ENCODE measurements at places on chromosomes 7 and 10.

GRCh38 chr10:36385693-36386092 is 739.7 kb upstream of the ANKRD30A start:
- no peak for DNase-seq

DNA sequence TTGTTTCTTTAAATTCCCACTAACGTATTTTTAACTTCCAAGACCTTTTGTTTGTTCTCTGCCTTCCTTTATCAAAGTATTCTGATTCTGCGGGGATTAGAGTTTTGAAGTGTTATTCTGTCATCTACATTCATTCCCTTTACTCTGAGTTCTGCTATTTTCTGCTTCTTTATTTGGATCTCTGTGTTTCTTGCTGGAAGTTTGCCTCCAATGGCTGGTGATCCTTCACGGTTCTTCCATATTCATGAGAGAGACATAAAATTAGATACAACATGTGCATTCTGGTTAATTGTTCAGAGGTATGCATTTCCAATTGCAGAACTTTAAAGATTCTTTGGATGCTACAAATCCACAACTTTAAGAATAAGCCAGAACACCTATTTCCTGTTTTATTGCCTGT is 244.7 kb upstream of the ADARB2 start:
- no peak for DNase-seq

DNA sequence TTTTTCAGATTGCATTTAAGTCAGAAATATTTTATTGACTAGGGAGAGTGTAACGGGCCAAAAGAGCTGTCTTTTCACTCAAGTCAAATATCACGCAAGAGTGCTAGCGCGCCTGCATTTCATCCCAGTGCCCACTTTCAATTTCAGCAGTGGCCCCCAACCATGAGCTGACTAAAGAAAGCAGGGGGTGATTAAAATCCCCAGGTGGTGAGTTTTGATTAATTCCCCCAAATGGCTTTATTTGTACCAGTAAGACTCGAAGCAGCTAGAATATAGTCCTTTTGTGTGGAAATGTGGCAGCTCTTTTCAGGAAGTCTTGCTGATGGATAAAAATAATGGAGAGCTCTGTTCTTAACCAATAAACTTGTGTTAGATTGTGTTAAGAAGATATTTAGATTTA is 35.3 kb downstream of the TRUB1 start:
- no peak for DNase-seq

GRCh38 chr10:22478555-22479334 is 133.4 kb downstream of the SPAG6 start:
- DNase-seq, result no peak

DNA sequence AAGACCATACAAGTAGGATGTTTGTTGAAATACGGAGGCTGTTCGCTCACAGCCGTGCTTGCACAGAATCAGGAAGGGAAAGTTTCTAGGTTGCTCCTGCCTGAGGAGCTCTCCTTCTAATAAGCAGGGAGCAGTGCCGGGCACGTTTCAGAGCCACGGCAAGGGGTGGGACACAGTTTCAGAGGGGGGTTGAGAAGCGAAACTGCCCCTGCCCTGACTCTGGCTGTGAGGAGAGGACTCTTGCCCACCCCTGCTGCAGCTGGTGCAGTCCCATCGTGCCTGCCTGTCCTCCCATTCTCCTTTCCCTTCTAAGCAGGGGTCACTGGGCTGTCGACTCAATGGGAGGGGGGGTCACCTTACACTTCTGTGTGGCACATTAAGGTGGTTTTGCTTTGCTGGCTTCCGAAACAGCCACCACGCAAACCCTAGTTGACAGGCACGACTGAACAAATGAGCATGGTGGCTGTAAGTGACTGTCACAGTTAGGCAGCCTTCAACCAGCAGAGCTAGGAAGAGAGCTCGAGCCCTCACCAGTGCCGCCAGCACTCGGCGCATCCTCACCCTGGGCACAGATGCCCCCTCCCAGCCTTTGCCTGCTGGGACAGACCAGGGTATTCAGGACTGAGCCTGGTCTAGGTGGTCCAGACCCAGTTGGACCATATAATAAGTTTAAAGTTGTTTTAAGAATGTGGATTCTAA is 37.5 kb downstream of the ZNF467 start:
- DNase-seq, result no peak

- DNase-seq, result no peak
Measured at GRCh38 chr7:141731476-141732149, 6.5 kb upstream of the SSBP1 start.

DNA sequence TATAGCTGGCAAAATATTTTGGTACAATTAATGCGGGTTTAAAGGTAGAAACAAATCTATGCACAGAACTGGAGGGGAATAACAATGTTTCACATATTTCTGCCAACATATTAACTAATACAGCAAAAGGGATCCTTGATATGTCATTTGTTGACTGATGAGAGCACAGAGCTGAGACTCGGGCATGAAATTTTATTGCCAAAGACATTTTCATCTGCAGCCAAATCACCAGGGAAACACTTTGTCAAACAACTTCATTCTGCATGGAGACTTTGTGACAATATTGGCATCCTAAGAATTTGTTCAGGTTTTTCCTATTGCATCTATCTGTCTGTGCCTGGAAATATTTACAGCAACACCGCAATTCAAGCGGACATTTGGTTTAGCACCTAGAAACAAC is 117.8 kb upstream of the C1QL3 start:
- DNase-seq, result no peak

DNA sequence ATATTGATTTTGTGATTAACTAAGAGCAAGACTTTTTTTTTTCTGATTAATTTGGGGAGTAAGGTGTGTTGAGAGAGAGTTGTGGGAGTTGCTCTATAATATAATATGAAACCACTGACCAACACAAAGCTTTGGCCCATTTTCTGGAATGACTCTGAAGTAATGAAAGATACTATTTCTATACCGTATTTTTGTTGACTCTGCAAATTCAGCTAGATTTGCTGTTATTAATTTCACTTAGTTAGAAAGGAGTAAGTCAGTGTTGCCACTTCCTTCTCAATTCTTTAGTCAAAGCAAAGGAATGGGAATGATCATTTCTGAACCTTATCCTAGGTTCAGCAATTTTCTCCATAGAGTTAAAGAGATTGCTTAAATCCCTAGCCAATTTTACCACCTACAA is 313.0 kb upstream of the FZD1 start:
- no peak for DNase-seq

DNA sequence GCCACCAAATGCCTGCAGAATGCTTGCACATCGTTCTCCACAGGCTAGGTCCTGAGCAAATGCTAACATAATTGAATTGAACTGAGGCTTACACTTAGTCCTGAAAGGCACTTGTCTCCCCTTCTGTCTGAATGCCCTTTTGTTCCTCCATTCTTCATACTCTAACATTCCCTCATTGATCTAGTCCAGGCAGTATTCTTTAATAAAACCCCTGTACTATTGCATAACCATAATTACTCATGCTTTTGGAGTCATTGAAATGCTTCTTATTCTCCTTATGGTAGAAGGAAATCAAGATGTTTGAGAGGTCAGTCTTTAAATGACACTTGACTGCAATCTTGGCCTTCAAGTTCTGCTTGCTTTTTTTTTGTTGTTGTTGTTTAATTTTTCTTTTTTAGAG is 7.1 kb downstream of the PI4K2A start:
- no peak for DNase-seq

DNA sequence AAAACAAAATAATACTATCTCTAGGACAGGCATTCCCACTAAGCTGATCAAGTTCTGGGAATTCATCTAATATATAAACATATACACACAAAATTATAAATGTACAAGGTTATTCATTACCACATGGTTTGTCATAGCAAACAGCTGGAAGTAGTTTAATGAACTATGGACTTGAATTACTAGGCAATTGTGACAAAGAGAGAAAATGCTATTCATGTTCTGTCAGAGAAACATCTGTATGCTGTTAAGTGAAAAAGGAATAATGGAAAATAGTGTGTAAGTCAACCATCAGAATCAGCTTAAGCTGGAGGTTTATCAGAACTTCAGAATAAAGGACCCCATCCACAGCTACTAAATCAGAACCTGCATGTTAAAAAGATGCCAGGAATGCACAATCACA is 2.8 kb downstream of the ZNF248 start:
- DNase-seq, result no peak

DNA sequence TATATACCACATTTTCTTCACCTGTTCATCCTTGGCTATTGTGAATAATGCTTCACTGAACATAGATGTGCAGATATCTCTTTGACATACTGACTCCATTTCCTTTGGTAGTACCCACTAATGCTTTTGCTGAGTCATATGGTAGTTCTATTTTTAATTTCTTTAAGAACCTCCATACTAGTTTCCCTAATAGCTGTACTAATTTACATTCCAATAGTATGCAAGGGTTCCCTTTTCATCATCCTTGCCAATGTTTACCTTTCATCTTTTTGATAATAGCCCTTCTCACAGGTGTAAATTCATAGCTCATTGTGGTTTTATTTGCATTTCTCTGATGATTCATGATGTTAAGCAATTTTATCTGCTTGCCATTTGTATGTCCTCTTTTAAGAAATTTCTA is 159.9 kb downstream of the CALCR start:
- DNase-seq, result no peak

DNA sequence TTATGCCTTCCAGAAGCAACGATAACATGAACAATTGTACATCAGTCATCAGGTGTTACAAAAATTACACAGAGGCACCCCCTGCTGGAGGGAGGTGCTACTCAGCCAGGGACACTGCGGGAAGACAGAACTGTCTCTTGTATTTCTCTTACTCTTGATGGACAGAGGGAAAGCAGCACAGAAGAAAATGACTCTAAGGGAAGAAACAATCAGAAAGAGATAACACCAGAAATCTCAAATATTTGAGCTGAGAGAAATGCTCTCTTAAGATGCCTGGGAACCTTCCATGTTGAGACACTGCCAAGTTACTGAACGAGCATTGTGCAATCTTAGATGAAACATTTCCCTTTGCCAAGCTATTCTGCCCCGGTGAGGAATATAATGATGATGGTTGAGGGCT is 227.6 kb upstream of the NPSR1 start:
- DNase-seq, result no peak

GRCh38 chr10:123848564-123849457 is 42.8 kb downstream of the CPXM2 start:
- DNase-seq, result no peak

DNA sequence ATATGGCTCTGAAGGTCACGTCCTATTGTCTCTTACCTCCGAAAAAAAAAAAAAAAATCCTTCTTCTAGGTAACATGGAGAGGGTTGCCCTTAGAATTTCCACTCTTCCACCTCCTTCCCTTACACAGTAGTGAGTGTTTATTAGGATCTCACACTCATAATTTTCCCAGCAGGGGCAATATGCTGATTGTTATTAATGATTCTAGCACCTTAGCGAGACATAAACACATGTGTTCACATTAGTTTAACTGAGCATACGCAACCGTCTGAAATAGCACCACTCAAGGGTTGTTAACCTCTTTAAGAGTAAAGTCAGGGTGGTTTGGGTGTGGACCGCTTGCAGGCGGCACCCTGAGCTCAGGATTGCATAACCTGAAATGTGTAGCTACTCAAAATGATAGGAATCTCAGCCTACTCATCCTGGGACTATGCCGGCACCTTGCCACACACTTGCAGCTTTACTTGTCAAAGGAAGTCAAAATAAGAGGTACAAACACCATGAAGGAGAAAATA is 52.2 kb downstream of the CPEB3 start:
- no peak for DNase-seq

DNA sequence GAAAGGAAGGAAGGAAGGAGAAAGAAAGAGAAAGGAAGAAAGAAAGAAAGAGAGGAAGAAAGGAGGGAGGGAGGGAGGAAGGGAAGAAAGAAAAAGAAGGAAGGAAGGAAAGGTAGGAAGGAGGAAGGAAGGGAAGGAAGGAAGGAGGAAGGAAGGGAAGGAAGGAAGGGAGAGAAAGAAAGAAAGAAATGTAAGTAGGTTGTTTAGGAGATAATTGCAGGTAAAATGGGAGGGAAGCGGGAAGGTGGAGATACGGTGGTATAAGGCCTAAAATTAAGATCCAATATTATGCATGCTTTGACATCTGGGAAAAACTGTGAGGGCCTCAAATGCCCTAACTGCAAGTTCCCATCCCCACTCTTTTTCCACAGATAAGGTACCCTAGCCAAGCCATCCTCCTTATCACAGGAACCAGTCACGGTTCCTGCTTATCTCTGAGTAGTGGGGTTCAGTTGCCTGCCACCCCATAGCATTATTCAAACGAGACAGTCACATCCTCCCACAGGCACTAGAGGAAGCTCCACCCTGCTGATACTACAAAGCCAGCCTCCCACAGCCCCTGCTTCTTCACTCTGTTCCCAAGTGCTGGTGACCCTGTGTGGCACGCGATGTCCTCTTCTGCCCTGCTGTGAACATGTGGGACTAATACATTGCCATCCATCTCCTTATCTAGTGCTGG is 28.7 kb downstream of the ST8SIA6 start:
- DNase-seq, result peak; percentile 28

DNA sequence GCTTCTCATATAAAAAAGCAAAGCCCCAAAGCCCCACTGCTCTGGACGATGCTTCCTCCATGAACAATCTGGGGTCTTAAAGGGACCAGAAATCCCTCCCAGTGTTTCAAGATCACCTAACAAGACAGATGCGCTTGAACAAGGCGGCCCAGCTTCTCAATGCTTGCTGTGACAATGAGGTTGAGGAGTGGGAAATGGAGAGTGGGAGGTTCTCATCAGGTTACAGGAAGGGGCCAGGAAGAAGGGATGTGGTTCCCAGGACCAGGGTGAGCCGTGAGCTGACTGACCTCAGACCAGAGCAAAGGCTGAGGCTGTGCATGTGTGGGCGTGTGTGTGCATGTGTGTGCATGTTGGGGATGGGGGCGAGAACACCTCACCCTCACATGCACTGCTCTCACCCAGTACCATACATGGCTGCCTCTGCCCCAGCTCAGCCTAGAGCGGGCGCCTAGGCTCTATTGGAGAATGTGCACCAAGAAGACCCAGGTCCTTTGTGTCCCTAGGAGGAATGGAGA is 220.8 kb upstream of the GPR26 start:
- no peak for DNase-seq

DNA sequence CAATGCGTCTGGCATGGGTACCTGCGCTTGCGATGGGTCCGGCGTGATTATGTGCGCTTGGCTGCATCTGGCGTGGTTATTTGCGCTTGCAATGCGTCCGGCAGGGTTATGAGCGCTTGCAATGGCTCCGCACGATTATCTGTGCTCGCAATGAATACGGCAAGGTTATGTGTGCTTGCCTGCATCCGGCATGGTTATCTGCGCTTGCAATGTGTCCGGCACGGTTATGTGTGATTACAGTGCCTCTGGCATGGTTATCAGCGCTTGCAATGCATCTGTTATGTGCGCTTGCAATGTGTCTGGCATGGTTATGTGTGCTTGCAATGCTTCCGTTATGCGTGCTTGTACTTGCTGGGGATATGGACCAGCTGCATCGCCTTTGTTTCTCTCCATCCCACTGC is 37.7 kb downstream of the RBAK start:
- DNase-seq, result no peak

DNA sequence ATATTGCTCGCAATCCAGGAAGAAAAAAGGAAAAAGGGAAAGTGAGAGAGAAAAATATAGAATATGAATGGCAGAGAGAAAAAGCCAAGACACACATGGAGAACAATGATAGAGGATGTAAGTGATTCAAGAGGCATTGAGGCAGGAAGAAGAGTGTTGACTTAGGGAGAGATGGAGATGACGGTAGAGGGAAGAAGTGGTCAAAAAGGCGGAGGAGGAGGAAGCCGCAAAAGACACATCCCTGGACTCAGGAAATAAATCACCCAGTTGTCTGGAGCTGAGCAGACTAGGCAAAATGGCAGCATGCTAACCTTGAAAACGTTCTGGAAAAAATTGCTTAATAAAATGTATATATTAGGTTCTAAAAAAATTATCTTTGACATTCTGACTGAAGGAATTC is 17.7 kb upstream of the GPR37 start:
- no peak for DNase-seq

GRCh38 chr10:7192831-7193361 is 217.9 kb downstream of the SFMBT2 start:
- peak; percentile 36 for DNase-seq

- DNase-seq, result no peak
Measured at GRCh38 chr7:68280931-68281330, 1284.3 kb downstream of the TYW1 start.

Data from effector CD4-positive, alpha-beta T cell (primary cell).